ENCODE measurements at places on chromosomes 2 and 18.

- DNase-seq: no peak
These were observed 99.5 kb downstream of the DCC start for GRCh38 chr18:52439457-52439856.

DNA sequence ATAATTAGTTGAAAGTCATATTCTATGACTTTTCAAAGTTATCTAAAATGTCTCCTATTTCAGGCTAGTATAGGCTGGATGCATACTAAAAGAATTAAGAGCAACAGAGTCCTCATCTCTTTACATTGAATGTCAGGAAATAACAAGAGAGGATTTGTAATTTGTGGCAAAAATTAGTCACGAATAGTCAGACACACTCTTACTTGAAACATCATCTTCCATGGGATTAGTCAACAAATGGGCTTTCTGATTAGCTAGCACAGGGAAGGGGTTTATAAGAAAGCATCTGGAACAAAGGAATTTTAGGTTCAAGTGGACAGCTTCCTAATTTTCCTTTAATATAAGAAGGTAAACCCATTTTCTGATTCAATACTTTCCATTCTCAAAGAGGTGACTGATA is 330.3 kb upstream of the MEX3C start:
- DNase-seq: no peak

GRCh38 chr18:33467531-33467930 is 27.0 kb upstream of the CCDC178 start:
- no peak for DNase-seq

DNA sequence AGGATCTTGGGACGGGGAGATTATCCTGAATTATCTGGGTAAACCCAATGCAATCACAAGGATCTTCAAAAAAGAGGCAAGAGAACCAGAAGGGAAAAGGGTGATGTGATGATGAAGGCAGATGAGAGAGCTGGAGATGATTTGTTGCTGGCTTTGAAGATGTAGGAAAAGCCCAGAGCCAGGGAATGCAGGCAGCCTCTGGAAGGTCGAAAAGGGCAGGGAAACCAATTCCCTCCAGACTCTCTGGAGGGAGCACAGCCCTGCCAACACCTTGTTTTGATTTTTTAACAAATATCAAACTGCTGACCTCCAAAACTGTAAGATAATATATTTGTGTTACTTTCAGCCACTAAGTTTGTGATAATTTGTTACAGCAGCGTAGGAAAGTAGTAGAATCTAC is 48.9 kb upstream of the IL1R2 start:
- no peak for DNase-seq

GRCh38 chr2:160522951-160523710 is 29.5 kb upstream of the RBMS1 start:
- DNase-seq: no peak

DNA sequence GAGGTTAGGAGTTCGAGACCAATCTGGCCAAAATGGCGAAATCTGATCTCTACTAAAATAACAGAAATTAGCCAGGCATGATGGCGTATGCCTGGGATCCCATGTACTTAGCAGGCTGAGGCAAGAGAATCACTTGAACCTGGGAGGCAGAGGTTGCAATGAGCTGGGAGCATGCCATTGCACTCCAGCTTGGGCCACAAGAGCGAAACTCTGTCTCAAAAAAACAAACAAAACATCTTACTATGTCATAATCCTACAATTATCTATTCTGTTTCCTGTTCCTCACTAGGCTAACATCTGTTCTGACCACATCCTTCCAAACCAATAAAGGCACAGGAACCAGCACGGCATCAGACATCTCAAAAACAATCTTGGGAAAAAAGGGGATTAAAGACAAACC is 361.8 kb upstream of the UBE2E3 start:
- no peak for DNase-seq

GRCh38 chr18:13726232-13726971 is at the start of the genes FAM210A and RNMT:
FAM210A (minus strand) TSS chr18:13726558; CDS start chr18:13682077, 44,481 bp downstream.
RNMT (plus strand) TSS chr18:13726673; CDS start chr18:13731518, 4,845 bp downstream.
- peak; percentile 86 for DNase-seq

- no peak for DNase-seq
These were observed 74.2 kb downstream of the LPIN1 start for GRCh38 chr2:11820650-11821049.

DNA sequence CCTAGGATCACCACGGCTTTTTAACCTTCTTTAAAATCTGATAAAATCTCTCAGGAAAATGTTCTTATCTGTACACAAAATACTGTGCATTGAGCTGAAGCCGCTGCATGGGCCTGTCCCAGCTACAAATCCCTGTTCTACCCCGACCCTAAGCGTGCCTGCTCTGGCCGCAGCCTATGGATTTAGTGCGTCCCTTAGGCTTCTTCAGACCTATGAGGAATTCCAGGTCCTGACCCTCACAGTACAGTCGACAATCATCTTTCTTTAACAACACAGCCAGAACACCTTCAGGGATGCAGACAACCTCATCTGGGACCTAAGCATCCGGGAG is 477 bp upstream of the WDCP start:
- no peak for DNase-seq

DNA sequence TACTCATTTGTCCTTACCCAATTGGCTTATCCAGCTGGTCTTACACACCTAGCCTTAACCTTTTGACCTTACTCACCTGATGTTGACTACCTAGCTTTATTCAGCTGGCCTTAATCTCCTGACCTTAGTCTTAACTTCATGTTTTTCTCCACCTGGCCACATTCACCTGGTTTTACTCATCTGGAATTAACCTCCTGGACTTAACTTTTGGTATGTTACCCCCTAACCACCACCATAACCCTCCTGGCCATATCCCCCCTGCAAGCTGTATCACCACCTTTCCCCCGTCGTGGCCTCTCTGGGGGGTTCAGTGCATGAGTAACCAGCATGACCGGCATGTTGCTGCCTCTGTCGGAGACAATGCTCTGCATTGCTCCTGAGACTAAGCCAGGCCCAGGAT is 45.7 kb downstream of the CHRNA1 start:
- DNase-seq: no peak

GRCh38 chr2:150459281-150459680 is 28.2 kb downstream of the RND3 start:
- DNase-seq: no peak

- no peak for DNase-seq
These were observed 674 bp downstream of the EVX2 start for GRCh38 chr2:176082824-176083751.

- no peak for DNase-seq
These were observed 123.7 kb downstream of the MYCN start for GRCh38 chr2:16063955-16064633.

DNA sequence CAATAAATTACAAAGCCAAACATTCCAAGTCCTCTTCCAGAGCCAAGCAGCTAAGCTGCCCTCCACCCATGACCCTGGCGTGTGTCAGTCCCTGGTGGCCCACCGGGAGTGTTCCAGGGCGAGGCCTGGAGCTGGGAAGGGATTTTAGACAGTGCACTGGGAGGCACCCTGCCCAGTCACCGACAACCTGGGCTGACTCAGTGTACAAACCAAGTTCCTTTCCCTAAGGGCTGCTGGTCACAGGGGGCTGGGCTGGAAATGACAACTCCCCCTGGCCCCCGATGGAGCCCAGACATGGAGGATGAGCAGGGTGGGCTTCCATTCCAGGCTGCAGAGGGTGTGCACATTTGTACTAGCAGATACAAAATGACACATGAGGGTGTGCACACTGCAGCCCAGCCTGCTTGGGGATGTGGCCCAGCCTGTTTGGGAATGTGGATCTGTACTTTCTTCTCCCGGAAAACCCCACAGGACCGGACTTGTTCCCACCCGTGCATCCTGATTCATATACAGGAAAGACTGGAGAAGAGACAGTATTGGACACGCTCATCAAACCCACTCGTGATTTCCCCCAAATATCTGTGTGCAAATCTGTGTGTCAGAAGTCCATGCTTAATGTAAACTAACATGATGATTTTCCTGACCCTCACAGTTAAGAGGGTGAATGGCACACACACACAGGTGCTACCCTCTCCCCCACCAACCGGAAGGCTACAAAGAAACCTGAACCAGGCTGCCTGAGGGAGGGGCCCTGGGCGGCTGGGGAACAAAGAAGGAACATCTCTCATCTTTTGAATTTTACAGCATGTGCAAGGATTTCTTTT is 58.9 kb downstream of the NDUFA10 start:
- DNase-seq: no peak

- no peak for DNase-seq
These were observed 10.8 kb downstream of the TSHZ1 start for GRCh38 chr18:75221397-75221796.

- no peak for DNase-seq
These were observed 70.3 kb upstream of the HAAO start for GRCh38 chr2:42862669-42863185.

DNA sequence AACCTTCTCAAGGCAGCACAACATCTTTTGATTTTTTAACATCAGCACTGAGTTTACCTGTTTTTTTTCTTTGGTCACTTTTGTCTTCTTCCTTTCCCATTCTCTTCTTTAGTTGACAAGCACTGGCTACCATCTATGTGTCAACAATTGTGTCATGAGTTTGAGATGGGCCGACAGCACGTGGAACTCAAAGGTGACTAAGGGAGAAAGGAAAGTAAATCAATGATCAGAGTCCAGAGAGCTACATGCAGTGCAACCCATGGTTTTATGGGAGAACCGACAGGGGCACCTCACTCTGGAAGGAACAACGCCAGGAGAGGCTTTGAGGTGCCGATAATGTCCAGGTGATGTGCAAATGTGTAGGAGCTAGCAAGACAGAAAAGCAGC is 755.5 kb downstream of the RNF144A start:
- DNase-seq: no peak

- no peak for DNase-seq
These were observed at the start of gene ZNF385B for GRCh38 chr2:179861416-179862067. ZNF385B (minus strand) TSS chr2:179861612.

DNA sequence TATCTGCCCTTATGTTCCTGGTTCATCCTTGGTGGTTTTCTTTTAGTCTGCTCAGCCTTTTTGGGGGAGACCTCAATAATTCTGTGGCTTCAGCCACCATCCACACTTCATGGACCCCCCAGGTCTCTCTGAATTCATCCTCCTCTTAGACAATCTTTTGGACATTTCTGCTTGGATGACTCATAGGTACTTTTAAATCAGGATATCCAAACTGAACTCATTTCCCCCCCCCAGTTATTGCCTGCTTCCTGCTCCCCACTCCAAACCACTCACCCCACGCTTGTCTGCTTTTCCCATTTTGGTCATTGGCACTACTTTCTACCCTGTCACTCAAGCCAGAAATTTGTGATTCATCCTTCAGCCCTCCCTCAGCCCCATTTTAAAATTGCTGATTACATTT is 78.5 kb downstream of the TANC1 start:
- DNase-seq: no peak

- DNase-seq: no peak
These were observed 39.4 kb upstream of the NCKAP5 start for GRCh38 chr2:133607679-133608078.

- DNase-seq: no peak
These were observed 34.9 kb downstream of the SCN1A start for GRCh38 chr2:166092889-166093288.

GRCh38 chr2:147829106-147829505 is 15.7 kb upstream of the ACVR2A start:
- DNase-seq: no peak

DNA sequence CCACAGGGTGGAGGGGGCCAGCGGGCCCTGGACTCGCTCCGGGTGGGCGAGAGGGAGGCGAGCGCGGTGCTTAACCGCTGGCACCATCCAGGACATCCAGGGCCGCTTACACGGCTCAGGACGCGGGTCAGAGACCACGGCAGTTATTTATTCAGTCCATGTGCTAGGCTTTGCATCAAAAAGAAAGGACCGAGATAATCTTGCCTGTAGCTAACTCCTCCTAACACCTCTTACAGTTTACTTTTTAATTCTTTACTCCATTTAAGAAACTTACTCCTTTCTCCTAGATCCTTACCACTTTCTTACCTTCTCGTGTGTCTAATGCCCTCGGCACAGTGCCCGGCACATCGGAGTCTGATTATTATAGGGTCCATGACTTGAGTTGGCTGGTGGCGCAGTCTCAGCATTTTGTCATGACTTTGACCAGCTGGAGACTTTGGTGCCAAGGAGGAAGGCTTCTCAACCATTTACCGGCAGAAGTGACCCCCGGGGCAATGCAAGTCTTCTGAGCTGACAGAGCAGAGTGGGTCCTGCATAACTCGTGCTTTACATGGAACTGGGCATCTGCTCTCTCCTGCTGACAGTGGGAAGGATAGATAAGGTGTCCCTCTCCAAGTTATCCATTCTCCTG is 503 bp downstream of the ANXA4 start:
- DNase-seq: no peak

GRCh38 chr18:66439670-66440069 is 164.2 kb downstream of the CDH19 start:
- DNase-seq: no peak

DNA sequence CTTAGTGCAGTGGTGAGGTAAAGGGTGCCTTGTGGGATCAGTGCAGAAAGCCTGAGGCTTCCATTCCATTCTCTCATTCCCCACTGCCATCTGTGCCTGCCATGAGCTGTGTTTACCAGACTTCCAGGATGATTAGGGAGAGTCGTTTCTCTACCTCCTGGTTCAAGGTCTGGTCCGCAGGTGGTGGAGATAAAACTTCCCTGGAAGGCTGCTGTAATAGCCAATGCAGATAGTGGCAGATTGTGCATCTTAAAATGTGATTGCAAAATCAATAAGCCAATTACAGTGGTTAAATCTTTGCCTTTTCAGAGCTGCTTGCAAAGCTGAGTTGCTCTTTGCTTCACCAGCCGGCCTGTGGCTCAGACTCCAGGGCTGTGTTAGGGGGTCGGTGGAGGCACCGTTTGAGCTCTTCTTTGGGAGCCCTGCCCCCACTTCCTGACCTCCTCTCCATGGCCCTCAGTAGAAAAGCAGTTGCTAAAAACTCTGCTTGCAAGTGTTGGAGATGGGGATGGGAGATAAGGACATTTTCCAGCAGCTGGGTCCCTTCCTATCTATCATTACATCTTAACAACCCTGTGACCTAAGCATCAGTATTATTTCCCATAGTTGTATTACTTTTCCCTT is 95.2 kb upstream of the HS6ST1 start:
- DNase-seq: no peak

- no peak for DNase-seq
These were observed 80.1 kb upstream of the NPAS2 start for GRCh38 chr2:100739735-100740432.
